ENCODE measurements at places on chromosomes 5 and 9.

- DNase-seq = no peak
These were observed 50.2 kb upstream of the CXCL14 start for GRCh38 chr5:135628771-135629563.

DNA sequence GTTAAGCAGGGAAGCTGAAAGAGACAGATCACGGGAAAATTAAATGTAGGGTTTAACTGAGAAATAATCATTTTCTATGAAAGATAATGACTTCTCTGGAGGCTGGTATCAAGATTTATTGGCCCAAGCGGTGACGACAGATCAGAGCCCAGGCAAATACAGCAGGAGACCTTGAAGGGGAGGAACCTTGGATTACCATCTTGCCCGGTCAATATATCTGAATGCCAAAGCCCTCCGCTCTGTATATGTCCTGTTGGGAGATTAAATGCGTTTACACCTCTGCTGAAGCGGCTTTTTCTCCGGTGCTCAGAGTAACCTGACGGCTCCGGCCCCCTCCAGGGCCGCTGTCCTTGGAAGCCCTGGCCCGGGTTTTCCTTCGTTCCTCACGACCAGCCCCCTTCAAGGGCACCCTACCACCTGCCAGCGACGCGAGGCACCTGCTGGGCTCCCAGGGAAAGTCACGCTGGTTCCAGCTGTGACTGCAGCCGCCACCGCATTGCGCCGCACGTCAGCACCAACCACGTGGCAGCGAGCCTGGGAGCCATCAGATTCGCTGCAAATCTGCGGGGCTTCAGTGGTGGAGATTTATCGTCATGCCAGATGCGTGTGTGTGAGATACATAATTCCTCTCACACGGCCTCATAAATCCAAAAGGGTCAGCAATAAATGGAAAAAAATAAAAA lies 4.4 kb upstream of the QSOX2 start:
- no peak for DNase-seq

DNA sequence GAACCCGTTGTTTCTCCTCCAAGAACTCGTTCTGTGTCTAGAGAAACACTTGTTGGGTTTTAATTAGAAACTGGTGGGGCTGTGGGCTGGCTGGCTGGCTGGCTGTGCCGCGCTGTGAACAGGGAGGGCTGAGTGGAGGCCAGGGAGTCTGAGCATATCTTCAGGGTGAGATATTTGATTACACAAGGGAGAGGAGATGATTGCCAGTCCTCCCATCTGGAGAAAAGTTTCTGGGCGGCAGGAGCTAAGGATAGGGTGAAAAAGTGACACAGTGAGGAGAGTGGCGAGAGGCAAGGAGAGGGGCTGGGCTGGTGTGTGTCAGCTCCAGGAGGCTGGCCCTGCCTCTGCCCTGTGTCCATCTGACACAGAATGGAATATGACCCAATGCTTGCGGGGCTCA lies 63.0 kb downstream of the GDNF start:
- no peak for DNase-seq

GRCh38 chr9:29701559-29701958 lies 2128.3 kb upstream of the C9orf72 start:
- DNase-seq = no peak

GRCh38 chr5:66247176-66247960 lies 103.3 kb downstream of the SREK1 start:
- no peak for DNase-seq

GRCh38 chr5:173371400-173371799 lies 43.2 kb upstream of the STC2 start:
- DNase-seq = no peak

DNA sequence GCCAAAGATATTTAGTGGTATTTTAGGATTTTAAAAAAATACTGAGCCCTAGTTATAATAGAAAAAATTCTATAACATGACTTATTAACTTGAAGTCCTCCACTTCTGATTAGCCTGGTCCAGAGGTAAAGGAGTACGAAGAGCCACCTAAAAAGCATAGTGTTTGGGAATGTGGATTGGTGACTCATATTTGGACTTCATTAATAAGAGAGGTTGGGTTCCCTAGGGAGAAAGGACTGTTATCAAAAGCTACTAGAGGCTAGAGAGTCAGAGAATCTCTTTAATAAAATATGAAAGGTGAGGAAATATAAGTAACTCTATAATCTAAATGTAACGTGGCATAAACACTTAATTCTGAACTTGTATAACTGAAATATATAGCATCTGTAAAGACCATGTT lies 180.7 kb upstream of the TARS1 start:
- no peak for DNase-seq

- no peak for DNase-seq
These were observed 12.6 kb upstream of the CCNG1 start for GRCh38 chr5:163424836-163425235.

GRCh38 chr5:67195406-67196275 lies 958 bp downstream of the CD180 start:
- no peak for DNase-seq
